NCI-H1436 (cell line): ENCODE measurements at places on chromosomes 7 and 10.

GRCh38 chr10:67331121-67331910 is 364.7 kb downstream of the CTNNA3 start:
- no peak for DNase-seq

- no peak for DNase-seq
Measured at GRCh38 chr7:148276314-148277041, 314.1 kb upstream of the C7orf33 start.

DNA sequence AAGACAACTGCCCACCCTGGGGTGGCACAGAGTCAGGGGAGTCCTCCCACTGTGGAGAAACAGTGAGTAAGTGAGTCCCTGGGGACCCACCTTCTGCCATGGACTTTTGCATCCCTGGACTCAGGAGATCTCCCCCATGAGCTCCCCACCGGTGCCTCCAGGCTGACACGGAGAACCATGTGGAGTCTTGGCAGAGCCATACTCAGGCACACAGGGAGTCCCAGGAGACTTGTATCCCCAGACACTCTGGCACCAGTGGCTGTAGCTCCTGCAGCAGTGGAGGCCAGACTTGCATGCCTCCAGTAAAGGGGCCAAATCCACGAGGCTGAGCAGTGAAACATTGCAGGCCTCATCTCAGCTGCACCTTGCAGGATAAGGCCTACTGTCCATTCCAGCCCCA is 791.4 kb downstream of the PCDH15 start:
- DNase-seq, result no peak

- no peak for DNase-seq
Measured at GRCh38 chr7:46026741-46027140, 105.7 kb upstream of the IGFBP3 start.

- DNase-seq, result no peak
Measured at GRCh38 chr7:44280993-44281721, 44.2 kb downstream of the CAMK2B start.

GRCh38 chr10:6019010-6019782 is 41.9 kb upstream of the IL15RA start:
- DNase-seq, result no peak

DNA sequence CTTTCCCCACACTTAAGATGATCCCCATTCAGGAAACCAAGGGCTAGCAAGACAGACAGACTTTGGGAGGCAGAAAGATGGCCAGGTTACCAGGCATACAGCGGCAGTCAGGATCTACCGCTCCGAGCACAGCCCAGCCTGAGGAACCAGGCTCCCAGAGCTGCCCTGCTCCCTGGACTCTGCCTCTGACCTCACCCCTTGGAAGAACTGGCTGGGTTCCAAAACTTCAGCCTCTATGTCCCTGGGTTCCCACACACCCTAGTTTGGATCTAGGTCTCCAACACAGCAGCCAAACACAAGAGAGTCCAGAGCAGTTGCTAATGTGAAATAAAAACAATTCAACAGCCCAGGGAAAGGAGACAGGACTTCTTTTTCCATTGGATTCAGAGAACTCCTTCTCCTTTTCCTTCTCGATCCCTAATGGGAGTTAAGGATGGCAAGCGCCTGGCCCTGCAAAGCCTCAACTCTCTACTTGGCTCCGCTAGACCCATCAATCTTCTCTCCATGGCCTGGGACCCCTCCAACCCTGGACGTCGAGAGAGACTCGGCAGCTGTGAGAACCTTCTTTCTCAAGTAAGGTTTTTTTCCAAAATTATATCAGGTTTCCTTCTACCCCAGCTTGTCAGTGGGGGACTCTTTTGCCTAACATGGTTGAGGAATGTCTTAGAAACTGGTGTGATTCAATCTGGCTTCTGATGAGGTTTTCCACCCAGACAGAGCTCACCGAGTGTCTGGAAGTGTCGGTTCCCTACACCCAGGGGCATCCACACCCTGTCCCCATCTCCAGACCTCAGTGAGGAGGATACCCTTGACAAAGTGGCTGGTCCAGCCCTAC is 219.6 kb downstream of the KCNMA1 start:
- no peak for DNase-seq

DNA sequence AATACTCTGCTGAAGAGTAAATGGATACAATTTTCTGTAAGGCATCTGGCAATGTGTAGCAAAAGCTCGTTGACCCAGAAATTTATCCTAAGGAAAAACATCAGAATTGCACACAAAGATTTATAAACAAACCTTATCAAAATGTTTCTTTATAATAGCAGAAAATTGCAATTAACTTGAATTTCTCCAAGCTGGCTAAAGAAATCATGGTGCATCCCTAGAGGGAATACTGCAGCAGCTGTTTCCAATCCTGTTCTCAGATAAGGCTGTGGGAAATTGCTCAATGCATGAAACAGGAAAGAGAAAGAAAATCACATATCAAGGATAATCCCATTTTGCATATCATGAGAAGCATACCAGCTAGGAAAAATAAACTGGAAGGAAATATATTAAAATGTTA is 18.7 kb downstream of the TACR2 start:
- DNase-seq, result no peak

DNA sequence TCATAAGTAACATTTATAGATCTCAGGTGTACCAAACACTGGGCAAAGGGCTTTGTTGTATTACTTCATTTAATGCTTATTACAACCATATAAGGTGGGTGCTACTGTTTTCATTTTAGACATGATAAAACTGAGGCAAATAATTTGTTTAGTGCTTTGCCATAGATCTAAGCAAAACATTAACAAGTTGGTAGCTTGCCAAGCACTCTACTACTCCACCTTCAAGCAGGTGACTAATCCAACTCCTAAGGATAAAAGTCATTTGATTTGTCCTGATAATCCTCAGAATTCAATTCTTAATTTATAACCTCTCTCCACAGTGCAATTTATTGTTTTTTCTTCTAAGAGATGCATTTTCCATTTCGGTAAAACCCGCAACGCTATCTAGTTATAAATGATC is 646.4 kb downstream of the GRM8 start:
- DNase-seq, result no peak

DNA sequence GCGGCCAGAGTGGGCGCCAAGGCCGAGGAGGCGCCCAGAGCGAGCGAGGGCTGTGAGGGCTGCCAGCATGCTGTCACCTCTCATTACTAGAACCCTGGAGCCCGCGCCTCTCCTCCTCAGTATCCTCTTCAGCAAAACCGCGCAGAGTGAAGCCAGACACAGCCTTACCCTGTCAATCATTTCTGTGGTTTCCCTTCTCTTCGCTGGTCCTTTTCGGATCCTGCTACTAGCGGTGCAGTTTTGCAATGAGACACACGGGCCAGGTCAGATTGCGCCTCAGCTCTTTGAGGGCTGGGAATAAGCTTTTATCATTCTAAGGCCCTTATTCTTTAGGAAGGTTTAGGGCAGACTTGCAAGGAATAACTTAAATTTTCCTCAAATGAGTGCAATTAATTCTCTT is 55.5 kb upstream of the FAM171A1 start:
- no peak for DNase-seq

DNA sequence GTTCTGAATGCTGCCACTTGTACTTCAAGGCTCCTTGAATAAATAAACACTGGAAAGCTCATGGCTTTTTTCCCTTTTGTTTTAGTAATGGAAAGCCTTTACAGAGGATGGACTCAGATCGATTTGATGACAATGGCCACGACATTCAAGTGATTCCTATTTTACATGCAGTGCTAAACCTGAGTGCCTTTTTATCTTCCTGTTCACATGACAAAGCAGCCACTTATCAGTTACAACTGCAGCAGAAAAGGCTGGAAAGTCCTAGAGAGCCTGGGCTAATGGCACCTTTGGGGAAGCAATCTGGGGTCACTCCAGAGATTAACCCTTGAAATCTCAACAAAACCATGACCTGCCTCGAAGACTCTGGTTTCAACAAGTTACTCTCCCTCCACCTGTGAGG is 249.0 kb upstream of the AUTS2 start:
- DNase-seq, result peak; percentile 72

- DNase-seq, result no peak
Measured at GRCh38 chr7:79770063-79770462, 316.6 kb upstream of the MAGI2 start.

DNA sequence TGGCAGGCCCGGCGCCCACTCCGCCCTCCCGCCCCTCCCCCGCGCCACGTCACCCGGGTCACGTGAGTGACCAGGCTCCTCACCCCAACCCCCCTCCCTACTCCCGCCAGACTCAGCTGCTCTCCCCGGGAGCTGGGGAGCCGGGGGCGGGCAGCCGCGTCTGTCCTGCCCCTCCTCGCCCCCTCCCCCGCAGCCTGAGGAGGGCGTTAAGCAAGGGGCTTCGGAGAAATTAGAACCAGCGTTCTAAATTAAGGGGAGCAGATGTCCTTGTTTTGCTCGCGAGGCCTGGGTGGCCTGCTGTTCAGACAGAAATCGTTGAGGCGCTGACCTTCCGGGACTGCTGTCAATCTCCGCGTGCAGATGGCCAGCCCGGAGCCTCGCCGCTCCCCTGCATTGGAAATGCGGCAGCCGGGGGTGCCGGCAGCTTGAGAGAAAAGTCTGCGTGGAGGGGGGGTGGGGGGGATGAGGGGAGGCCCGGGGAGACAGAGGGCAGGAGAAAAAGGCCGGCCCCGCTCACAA is 102.2 kb upstream of the ZNF438 start:
- peak; percentile 88 for DNase-seq

DNA sequence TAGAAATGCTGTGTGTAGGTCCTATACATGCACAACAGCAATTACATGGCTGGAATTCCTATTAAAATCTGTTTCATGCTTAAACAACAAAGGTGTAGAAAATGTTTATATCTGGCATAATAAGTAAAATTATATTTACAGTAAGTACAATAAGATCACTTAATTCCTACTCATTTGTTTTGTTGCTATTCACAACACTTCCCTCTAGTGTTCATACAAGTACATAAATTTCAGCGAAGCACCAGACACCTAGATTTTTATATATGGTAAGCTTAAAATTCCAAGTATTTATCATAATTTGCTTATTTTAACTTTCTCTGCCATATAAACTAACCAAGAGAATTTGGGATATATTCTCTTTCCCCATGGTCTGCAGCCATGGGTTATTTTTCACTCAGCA is 51.8 kb upstream of the ANK3 start:
- DNase-seq, result no peak

DNA sequence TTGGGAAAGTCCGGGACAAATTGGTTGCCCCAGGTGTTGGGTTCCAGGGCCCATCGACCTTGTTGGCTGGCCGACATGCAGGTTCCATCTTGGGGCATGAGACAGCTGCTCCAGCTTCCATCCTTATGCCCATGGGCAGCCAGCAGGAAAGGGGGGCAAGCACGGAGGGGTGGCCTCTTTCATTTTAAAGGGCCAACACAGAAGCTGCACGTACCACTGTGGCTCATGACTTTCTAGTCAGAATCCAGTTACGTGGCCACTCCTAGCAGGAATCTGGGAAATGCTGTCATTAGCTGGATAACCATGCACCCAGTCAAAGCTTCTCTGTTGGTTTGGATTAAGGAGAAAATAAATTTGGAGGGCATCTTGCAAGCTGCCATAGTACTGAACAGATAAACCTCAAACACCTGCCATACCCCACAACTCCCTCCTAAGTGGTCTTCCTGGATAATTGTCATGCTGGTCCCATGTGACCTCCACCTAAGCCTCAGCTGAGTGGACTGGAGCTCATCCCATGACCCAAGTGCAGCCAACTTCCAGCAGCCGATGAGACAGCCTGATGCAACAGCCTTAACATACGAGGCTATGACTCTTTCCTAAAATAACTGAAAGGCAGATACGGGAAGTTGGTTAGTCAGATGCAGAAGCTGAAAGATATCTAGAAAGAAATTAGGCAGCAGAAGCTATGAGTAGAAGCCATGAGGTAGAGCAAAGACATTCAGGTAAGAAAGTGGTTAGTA is 21.4 kb upstream of the GSDME start:
- no peak for DNase-seq

GRCh38 chr7:77753173-77753572 is 45.1 kb downstream of the TMEM60 start:
- DNase-seq, result no peak

DNA sequence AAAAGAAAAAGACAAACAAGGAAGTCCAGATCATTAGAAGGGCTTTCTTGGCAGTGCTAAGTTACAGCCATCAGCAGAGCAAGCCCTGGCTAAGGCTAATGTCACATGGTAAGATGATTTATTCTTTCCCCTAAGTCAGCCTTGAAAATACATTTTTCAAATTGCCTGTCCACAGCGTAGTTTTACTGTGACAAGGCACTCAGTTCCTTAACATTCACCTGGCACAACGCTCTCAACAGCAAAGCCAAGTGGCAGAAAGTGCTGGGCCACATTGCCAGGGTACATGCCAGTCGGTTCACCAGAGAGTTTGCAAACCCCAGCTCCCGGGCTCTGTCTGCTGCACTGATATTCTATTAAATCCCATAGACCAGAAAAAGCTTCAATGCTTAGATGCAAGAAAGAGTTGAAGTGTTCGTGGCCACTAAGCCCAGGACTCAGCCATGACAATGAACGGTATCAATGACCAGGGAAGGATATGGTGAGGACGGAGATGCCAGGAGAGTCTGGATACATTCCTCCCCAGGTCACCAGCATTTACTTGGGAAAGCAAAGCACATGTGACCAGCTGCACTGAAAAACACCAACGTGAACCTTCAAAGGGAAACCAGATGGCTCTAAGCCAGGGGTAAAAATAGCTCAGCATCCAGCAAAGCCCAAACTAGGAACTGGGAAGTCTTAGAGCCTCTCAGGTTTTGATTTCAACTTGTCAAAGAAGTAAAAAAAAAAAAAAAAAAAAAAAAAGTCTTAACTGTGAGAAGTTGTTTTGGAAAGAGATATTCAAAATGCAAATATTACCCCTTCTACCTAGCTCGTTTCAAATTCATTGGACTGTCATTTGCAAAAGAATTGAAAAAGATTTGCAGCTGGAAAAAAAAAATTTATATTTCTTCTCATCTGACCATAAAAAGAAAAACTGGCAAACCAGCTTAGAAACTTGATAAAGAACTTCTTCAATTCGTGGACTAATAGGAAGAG is 23.9 kb upstream of the MPP7 start:
- DNase-seq, result no peak

DNA sequence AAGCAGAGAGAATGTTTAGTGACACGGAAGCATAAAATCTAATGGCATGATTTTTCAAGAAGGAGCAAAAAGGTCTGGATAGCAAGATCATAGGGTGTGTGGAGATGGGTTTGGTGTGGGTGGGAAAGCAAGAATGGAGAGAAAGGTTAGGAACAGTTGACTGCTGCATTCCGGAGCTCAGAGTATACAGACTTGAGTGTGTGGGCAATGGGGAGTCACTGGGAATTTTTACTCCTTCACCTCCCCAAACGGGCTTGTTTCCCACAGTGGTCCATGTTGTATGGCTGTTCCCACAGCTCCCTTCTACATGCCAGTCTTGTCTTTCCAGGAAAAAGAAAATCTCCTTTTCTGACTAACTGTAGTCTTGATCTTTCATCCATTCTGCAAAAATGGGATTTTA is 122.1 kb downstream of the CDK6 start:
- DNase-seq, result no peak

DNA sequence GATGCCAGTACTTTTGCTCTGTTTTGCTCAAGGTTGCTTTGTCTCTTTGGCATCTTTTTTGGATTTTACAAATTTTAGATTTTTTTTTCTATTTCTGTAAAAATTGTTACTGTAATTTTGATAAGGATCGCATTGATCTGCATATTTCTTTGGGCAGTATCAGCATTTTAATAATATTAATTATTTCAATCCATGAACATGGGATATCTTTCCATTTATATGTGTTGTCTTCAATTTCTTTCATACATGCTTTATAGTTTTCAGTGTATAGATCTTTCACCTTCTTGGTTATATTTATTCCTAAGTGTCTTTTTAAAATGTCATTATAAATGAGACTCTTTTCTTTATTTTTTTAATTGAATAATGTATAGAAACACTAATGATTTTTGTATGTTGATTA is 301.6 kb upstream of the SEMA3D start:
- no peak for DNase-seq

GRCh38 chr7:157930441-157930840 is 593.6 kb downstream of the DNAJB6 start:
- DNase-seq, result peak; percentile 62

GRCh38 chr10:20407357-20407756 is 489.8 kb downstream of the NEBL start:
- DNase-seq, result no peak
